H1 (cell line): ENCODE measurements at places on chromosomes 4 and X.
A peak's percentile ranks its signal among the peaks of the same experiment; 100 is the strongest.

GRCh38 chr4:11632483-11632882, 203.8 kb upstream of the HS3ST1 start:
- H3K27ac ChIP-seq, result no peak overlapping the region
- H3K36me3 ChIP-seq, result no peaks in the 10 kb centered on the region
- no peak for DNase-seq
- H3K4me3 ChIP-seq, result no peak overlapping the region
- H3K27me3 ChIP-seq, result no peaks in the 10 kb centered on the region

DNA sequence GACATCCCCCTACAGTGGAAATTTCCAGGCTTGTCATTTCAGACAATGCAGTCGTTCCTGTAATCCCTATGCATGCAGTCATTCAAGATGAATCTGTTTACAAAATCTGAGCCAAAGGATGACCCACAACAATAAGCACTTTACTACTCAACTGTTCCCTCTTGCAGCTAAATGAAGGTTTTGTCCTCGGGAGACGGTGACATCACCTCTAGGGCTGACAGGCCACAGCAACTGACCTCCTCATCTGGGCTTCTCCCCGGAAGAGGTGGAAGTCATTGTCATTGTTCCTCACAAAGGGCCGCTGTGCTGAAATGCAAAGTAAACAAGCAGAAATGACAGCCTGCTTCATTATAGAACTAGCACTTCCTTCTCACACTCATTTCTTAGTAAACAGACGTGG, 29.2 kb downstream of the CLRN2 start:
- no peaks in the 10 kb centered on the region for H3K36me3 ChIP-seq
- no peaks in the 10 kb centered on the region for H3K4me1 ChIP-seq
- peak; percentile 25 for DNase-seq
- no peak overlapping the region for H3K4me3 ChIP-seq
- H3K27ac ChIP-seq, result no peak overlapping the region

GRCh38 chrX:139844884-139845283, 88.0 kb downstream of the ATP11C start:
- H3K4me3 ChIP-seq, result no peak overlapping the region
- H3K27me3 ChIP-seq, result no peaks in the 10 kb centered on the region
- H3K4me1 ChIP-seq, result peaks cover 3% of the 10 kb centered on the region
- DNase-seq, result no peak
- H3K36me3 ChIP-seq, result no peaks in the 10 kb centered on the region; the same call in 1 of the 2 replicates
- no peak overlapping the region for H3K27ac ChIP-seq

DNA sequence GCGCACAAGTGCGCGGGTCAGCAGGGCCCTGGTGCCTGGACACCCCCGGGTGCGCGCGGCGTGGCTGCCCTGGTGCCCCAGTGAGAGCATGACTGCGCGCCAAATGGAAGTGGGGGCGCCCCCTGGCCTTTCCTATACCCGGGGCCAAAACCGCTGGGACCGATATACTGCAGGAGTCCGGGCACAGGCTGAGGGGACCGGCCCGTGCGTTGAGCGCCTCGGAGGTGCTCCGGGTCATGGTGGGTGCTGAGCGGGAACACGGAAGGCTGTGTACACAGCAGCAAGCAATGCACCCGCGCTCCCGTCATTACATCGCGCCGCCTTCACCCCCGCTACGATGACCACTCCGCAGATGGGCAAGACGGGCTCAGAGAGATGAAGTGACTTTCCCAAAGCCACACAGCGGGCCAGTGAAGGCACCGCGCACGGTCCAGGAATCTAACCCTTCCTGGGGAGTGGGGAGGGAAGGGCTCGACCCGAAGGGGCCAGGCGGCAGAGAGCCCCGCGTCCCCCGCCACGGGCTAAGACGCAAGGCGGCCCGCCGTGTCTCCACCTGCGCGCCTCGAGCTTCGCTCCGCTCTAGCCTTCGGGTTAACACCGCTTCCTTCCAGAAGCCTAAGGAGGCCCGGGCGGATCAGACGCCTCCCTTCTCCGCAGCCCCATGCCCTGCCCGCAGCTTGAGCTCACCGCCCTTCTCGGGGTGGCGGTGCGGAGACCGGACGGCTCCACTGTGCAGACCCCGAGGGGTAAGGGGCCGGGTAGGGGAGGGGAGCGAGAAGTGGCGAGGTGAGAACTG, 11.3 kb downstream of the HMX1 start:
- H3K4me3 ChIP-seq, result peak overlapping the region; percentile 32
- H3K27ac ChIP-seq, result no peak overlapping the region; the same call in 1 of the 2 replicates
- peaks cover 40% of the 10 kb centered on the region for H3K4me1 ChIP-seq
- no peaks in the 10 kb centered on the region for H3K36me3 ChIP-seq

GRCh38 chrX:135347381-135348016, 38.2 kb downstream of the ETDC start:
- no peaks in the 10 kb centered on the region for H3K4me1 ChIP-seq
- H3K27me3 ChIP-seq, result no peaks in the 10 kb centered on the region
- no peak for DNase-seq
- peaks cover 2% of the 10 kb centered on the region; the same call in 1 of the 2 replicates for H3K36me3 ChIP-seq
- no peak overlapping the region for H3K4me3 ChIP-seq

- H3K4me3 ChIP-seq, result no peak overlapping the region
- peak; percentile 44 for DNase-seq
- H3K4me1 ChIP-seq, result no peaks in the 10 kb centered on the region
- no peak overlapping the region for H3K27ac ChIP-seq
- H3K27me3 ChIP-seq, result no peaks in the 10 kb centered on the region; the same call in 1 of the 2 replicates
- no peaks in the 10 kb centered on the region for H3K36me3 ChIP-seq
Measured at GRCh38 chr4:2080429-2081300, 21.5 kb downstream of the NAT8L start.

GRCh38 chr4:119329835-119330620, 8.1 kb upstream of the FABP2 start:
- no peaks in the 10 kb centered on the region for H3K27me3 ChIP-seq
- no peak overlapping the region for H3K4me3 ChIP-seq
- no peak for DNase-seq
- H3K27ac ChIP-seq, result no peak overlapping the region
- H3K4me1 ChIP-seq, result no peaks in the 10 kb centered on the region
- H3K36me3 ChIP-seq, result no peaks in the 10 kb centered on the region

GRCh38 chr4:89064848-89065247, 7.9 kb upstream of the FAM13A start:
- no peaks in the 10 kb centered on the region for H3K4me1 ChIP-seq
- H3K27me3 ChIP-seq, result no peaks in the 10 kb centered on the region
- H3K27ac ChIP-seq, result no peak overlapping the region

DNA sequence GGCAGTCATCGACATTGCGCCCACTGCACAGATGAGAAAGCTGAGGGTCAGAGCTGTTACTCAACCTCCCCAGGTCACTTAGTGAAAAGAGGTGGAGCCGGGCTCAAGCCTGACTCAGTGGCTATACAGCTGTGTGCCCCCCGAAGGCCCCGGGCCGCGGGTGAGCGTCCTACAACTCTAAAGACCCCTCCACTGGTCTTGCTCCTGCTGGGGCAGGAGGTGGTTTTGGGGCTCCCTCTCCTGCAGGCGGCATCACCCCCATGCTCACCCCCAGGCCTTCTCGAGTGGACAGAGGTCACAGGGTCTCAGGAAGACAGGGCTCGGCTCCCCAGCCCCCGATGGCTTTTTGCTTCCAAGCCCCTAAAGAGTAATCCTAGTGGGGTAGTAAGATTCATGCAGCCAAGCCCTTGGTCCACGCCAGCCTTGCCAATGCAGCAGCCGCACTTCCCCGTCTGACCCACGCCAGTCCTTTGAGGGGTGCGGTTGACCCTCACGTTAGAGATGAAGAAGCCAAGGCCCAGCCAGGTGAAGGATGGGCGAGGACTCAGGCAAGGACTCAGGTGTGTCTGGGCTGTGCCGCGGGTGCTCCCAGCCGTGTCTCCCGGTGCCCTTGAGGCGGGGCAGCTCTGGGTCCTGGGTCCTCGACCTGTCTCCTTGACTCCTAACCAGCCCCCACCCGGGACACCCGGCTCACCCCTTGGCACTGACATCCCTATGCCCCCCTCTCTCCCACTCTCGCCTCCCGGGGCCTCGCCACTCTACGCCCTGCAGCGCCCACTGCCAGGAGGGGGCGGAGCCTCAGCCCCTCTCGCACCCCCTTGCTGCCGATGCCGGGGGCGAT, 200.4 kb downstream of the AFAP1 start:
- no peaks in the 10 kb centered on the region for H3K27me3 ChIP-seq
- no peak overlapping the region for H3K27ac ChIP-seq
- no peak for DNase-seq
- no peak overlapping the region for H3K4me3 ChIP-seq
- no peaks in the 10 kb centered on the region for H3K4me1 ChIP-seq

- no peak overlapping the region for H3K4me3 ChIP-seq
- no peaks in the 10 kb centered on the region for H3K27me3 ChIP-seq
- no peak overlapping the region for H3K27ac ChIP-seq
- H3K36me3 ChIP-seq, result no peaks in the 10 kb centered on the region
- H3K4me1 ChIP-seq, result peaks cover 2% of the 10 kb centered on the region
Measured at GRCh38 chrX:44494357-44494756, 48.3 kb downstream of the FUNDC1 start.

DNA sequence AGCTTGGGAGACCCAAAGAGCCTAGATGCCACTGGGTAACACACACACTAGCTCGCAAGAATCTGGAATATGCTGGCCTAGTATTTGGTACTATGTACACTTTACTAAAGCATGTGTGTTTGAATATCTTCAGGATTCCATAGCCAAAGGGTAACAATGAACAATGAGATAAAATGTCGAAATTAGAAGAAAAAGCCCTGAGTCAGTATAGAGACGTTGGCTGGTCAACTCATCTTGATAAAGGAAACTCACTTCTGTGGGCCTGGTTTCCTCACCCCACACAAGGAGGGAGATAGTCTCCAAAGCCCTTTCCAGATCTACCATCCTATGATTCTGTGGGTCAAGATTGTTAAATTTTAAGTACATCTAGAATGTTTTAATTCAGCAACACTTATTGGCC, 6.9 kb downstream of the ZDHHC9 start:
- no peaks in the 10 kb centered on the region; the same call in 1 of the 2 replicates for H3K36me3 ChIP-seq
- H3K27me3 ChIP-seq, result no peaks in the 10 kb centered on the region
- DNase-seq, result no peak
- no peak overlapping the region for H3K27ac ChIP-seq
- H3K4me3 ChIP-seq, result no peak overlapping the region

DNA sequence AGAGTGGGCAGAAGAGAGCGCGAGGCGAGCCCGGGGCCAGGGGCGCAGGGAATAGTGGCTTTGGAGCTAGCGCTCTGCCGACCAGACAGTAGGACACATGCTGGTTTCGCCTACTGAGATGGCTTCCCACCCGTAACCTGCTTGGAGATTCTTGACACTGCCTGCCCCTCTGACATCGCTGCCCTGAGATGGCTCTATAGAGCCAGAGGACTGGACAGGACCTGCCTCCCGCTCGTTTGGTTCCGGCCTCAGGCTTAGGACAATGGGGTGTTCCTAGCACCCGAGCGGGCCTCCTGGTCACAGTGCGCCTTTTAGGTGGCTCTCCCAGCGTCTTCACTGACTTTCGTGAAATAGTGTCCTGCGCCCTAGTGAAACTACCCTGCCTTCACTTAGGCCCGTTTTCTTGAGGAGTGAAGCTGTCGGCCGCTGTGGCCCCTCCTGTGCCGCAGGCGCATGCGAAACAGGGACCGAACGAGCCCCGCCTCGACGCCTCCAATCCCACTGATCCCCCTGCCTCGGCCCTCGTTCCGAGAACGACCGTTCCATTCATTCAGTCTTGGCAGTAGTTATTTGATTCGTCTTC, 608 bp downstream of the TAF1 start:
- H3K27ac ChIP-seq, result peak overlapping the region; percentile 75; the same call in 1 of the 2 replicates
- DNase-seq, result no peak
- H3K27me3 ChIP-seq, result no peaks in the 10 kb centered on the region
- H3K4me1 ChIP-seq, result no peaks in the 10 kb centered on the region
- no peaks in the 10 kb centered on the region for H3K36me3 ChIP-seq

DNA sequence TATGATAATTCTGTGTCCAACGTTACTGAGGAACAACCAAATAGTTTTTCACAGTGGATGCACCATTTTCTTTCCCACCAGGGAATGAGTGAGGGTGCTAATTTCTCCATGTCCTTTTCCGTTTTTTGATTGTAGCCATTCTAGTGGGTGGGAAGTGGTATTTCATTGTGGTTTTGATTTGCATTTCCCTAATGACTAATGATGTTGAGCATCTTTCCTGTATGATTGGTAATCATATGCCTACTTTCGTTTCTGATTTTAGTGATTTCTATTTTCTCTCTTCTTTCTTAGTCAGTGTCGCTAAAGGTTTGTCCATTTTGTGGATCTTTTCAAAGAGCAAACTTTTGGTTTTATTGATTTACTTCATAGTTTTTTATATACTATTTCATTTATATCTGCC, 32.1 kb upstream of the TEX13D start:
- no peaks in the 10 kb centered on the region for H3K4me1 ChIP-seq
- no peak for DNase-seq
- H3K36me3 ChIP-seq, result no peaks in the 10 kb centered on the region
- no peaks in the 10 kb centered on the region for H3K27me3 ChIP-seq
- H3K27ac ChIP-seq, result no peak overlapping the region

DNA sequence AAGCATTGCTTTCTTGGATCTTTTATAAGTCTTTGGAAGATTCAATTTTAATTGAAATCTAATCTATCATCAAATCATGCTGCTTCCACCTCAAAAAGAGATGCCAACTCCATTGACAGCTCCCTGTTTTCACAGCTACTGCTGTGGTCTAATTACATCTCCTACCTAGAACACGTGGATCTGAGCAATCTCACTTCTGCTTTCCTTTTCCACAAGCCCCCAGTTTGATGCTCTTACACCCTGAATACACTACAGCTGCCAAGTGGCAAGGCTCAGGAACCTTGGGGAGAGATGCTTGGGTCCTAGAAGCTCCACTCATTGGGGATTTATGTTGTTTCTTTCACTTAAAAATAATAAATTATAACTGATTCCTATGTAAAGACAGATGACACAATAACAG, 172.0 kb downstream of the CFAP299 start:
- no peaks in the 10 kb centered on the region for H3K27me3 ChIP-seq
- no peak overlapping the region for H3K4me3 ChIP-seq
- no peaks in the 10 kb centered on the region for H3K4me1 ChIP-seq
- no peak overlapping the region for H3K27ac ChIP-seq
- no peaks in the 10 kb centered on the region for H3K36me3 ChIP-seq

DNA sequence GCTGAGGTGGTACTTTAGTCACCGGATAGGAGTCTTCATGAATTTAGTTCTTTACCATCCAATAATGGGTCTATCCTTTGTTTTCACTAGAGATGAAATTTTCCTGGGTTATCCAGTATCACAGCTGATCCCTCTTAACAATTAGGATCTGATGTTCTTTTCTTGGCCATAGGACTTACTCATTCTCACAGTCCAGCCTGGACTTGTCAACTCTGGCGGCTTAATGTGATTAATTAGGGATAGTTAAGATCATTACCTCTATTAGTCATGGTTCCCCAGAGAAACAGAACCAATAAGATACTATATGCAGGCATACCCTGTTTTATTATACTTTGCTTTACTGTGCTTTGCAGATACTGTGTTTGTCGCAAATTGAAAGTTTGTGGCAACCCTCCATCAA, 272.7 kb upstream of the FAT4 start:
- H3K27me3 ChIP-seq, result no peaks in the 10 kb centered on the region
- no peaks in the 10 kb centered on the region for H3K4me1 ChIP-seq
- H3K27ac ChIP-seq, result no peak overlapping the region
- H3K36me3 ChIP-seq, result no peaks in the 10 kb centered on the region
- H3K4me3 ChIP-seq, result no peak overlapping the region
